ENCODE measurements at places on chromosomes 5 and 9.

DNA sequence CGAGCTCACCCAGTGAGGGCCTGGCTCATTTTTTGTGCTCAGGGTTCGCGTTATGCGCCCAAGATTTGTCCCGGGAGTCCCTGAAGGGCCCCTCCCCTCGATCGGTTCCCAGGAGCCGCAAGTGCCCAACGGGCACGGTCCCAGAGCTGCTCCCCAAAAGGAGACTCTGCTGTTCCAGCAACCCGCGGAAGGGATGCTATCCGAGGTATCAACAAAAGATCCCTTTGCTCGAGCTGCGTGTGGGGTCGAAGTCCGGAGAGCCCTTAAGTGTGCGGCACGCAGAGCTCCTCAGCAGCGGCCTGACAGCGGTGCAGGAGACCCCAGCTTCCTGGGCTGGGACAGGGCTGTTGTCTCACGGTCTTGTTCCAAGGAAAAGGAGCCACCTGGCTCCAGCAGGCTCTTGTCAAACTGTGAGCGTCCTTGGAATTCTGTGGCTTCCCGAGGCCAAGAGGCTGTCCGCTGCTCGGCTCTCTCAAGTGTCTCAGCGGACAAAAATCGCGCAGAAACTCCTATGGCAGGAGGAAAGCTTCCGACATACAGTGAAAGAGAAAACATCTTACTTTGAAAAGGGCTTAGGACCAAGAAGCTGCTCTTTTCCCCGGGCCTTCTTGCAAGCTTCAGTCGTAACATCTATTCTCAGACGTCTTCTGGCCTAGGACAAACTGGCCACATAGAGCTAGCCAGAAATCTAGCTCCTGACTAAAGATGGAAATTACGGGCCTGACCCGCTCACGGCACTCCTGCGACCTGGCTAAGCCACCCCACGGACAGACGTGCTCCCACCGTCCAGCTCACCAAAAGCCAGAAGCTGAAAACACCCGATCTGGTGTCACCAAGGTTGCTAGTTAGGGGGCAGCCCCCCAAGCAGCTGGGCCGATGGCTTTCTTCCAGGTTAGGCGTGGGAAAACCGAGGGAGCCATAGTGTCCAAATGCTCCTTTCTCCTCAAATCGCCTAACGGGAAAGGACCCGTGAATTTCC is 2.6 kb upstream of the FOXB2 start:
- DNase-seq: no peak

DNA sequence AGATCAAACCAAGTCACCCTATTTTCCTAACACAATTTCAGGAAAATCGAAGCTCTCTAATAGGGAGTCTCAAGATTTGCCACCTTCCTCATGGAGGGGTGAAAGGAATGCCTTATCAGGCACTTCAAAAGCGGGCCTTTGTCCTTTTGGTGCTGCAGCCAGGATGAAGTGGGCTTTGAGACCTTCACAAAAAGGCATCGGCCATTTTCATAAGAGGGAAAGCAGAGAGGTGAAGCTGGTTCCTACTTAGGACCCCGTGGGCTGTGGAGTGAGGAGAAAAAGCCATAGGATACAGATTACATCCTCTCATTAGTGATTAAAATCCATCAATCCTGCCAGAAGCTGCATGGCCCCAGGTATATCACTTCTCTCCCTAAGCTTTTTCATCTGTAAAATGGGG is 859 bp downstream of the CDKN2AIPNL start:
- DNase-seq: no peak

DNA sequence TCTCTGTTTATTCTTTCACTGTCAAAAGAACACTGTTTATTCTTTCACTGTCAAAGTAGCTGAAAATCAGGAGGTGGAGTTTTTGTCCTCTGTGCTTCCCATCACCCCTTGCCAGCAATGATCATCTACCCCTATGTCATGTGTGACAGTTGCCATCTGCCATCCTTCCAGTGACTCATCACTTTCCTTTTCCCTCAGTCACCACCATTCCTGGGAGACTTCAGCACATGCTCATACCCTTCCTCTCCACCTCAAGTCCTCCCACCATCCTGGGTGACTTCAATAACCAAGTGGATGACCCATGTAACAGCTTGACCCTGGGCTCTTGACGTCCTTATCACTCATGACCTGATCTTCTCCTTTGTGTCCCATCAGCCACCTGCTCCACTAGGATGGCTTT is 43.3 kb upstream of the RASEF start:
- DNase-seq: no peak

- DNase-seq: no peak
These were observed 431.9 kb downstream of the ANXA1 start for GRCh38 chr9:73583576-73583975.

- no peak for DNase-seq
These were observed 378.2 kb upstream of the GRAMD2B start for GRCh38 chr5:126044931-126045565.

DNA sequence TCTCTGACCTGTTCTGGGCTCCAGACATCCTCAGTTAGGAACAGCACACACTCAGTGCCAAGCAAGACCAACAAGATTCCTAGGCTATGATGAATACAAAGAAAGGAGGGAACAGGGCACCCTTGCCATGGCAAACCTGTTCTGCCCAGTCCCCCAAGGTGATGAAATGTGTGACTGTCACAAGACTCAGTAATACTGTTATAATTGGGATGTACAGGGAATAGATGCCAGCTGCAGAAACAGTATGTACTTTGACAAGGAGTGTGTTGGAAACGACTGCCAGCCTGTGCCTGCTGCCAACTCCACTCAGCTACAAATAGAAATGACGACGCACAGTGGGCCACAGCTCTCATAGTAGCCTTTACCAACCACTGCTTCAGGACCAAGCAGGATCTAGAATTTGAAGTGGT is 453.0 kb downstream of the EFNA5 start:
- DNase-seq: no peak

- DNase-seq: no peak
These were observed 281.0 kb downstream of the RASEF start for GRCh38 chr9:82781921-82782392.

GRCh38 chr5:148740079-148740858 is 85.9 kb upstream of the HTR4 start:
- DNase-seq: no peak

DNA sequence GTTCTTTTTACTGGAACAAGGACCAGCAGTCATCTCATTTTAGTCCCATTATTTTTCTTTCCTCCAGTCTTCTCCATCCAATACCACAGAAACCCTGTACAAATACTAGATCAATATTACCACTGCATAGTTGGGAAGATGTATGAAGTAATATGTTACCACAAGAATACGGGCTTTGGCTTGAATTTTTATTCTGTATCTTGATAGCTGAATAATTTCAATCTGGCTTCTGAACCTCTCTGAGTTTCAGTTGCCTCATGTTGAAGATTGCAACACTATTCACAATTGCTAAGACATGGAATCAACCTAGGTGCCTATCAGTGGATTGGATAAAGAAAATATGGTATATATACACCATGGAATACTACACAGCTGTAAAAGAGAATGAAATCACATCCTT is 82.9 kb downstream of the SGCD start:
- no peak for DNase-seq

- no peak for DNase-seq
These were observed 29.8 kb downstream of the NCS1 start for GRCh38 chr9:130201974-130202373.
